Left renal cortex interstitium (tissue), 4 donors: ENCODE measurements at places on chromosomes 16 and 17.

- DNase-seq: no peak
Measured at GRCh38 chr17:82370471-82371332, 863 bp upstream of the UTS2R start.

DNA sequence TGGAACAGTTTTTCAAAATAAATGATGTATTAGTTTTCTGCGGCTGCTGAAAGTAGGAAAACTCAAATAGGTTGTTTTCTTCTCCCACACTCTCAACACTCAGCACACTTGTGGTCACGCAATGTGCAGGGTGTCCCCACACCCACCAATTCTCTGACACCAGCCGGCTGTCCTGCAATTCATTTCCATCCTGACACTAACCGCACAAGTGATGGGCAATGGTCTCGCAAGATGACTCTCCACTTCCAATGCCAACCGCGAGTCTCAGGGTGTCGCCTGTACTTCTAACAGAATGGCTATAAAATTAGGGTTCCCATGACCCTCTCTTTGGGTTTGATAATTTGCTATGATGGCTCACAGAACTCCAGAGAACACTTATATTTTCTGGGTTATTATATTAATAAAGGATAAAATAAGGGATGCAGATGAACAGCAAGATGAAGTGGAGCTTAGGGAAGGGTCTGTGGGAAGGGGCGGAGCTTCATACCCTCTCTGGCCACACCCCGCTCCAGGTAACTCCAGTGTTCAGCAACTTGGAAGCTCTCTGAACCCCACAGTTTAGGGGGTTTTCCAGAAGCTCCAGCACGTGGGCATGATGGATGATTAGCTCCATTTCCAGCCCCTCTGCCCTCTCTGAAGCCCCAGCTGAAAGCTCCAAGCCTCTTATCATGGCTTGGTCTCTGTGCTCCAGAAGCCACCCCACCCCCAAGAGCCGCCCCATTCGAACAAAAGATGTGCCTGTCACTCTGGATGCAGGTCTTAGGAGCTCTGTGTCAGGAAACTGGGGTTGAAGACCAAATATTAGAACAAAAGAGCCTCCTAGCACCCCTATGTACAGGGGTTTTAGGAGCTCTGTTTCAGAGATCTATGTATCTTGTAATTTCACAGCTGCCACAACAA is 19.8 kb downstream of the TAF1C start:
- no peak for DNase-seq

DNA sequence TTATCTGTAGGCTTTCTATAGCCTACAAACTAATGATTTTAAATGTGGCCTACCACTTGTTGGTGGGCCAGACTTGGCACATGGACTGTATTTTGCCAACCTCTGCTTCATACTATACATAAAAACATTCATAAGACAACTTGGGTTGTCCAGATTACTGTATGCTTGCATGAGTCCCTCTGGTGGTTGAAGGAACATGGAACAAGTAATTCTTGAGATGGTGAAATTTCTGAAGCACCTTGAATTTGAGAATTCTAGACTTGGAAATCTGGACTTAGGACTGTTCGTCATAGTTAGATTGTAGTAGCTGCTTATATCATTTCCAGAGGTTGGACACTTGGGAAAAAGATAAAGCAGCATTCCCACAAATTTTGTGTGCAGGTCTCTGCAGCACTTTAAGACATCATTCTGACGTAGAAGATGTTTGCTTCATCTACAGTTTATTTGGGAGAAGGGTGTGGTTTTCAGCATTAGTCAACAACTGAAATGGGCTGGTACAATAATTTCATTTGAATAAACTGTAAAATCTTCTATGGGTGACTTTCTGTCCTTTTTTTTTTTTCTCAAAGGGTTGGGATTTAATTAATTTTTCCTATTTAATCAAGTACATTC is 31.2 kb downstream of the NFATC3 start:
- DNase-seq: no peak

DNA sequence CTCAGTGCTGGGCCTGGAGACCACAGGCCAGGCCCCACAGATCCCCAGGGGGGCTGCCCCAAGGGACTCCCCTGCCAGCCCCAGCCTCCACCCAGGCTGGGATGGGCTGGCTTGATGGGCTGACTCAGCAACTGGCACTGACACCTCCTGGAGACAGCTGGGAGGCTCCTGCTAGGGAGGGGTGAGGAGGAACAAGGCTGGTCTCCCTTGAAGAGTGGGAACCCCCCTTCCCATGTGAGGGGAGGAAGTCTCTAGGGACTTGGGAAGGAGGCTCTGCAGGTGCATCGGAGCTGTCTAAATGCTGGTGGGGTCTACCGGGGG is 10.4 kb downstream of the NHERF1 start:
- DNase-seq: no peak

DNA sequence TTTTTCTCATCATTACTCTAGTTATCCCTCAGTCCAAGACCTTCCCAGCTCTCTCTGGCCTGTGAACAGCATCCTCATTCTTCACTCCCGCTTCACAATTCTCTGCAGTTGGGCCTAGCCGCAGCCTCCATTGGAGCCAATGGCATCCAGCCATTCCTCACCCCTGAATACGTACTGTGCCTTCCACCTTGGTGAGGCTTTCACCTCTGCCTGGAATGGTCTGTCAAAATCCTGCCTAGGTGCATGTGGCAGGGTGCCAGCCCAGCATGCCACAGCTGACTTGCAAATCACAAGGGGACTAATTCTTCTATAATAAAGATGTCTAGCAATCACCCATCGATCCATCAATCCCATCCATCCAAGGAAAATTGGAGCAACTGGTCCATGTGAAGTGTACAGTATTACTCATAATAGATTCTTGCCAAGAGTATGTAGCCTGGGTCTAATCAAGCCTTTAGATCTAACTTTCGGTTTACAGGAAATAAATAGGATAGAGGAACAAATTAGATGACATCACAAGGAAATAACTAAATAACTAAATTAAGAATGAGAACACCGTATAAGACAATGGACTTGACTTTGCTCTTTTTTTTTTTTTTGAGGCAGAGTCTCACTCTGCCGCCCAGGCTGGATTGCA is 5.1 kb upstream of the CX3CL1 start:
- no peak for DNase-seq

DNA sequence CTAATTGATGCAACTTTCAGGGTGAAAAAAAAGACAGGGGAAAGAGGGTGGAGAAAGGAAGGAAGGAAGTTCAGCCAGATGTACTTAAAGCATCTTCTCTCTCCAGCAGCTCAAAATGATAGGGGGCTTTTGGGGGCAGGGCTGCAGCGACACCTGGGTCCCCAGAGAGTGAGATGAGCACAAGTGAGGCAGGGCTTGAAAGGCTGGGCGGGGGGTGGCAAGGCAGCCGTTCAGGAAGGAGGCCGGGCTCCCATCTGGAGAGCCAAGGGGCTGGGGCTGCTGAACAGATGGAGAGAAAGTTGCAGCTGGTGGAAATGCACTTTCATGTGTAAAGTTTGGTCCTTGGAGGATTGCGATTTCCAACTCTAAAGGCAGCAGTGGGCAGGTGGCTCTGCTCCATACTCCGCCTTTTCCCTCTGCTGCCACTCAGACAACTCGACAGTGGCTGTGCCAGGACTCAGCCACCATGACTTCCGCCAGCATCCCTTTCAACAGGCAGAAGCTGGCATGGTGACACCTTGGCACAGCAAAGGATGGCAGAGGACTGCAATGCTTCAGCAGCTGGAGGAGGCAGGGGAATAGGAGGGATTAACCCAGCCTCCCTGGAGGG is 7.7 kb downstream of the SLC35B1 start:
- no peak for DNase-seq

DNA sequence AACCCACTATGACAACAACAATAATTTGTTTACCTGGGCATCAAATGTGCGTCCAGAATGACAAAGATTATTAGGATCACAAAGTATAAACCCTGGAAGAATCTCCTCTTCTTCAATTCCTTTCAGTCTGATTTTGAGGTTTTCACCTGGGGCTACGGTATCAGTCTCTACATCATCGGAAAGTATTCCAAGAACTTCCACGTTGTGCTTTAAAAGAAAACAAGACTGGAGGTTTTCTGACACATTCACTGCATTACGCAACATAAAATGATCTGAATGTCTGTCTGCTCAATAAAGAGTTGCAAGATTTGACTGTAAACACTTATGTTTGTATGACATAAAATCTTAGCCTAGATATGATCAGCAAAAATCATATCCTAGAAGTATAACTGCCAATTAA is 26.0 kb upstream of the RSL1D1 start:
- DNase-seq: no peak
